ENCODE measurements at places on chromosomes 6 and 20. TPM values are rescaled to one million over a fixed set of nuclear protein-coding genes. Genes with fewer than 3 reads are reported as not detected.
A peak's percentile ranks its signal among the peaks of the same experiment; 100 is the strongest.

DNA sequence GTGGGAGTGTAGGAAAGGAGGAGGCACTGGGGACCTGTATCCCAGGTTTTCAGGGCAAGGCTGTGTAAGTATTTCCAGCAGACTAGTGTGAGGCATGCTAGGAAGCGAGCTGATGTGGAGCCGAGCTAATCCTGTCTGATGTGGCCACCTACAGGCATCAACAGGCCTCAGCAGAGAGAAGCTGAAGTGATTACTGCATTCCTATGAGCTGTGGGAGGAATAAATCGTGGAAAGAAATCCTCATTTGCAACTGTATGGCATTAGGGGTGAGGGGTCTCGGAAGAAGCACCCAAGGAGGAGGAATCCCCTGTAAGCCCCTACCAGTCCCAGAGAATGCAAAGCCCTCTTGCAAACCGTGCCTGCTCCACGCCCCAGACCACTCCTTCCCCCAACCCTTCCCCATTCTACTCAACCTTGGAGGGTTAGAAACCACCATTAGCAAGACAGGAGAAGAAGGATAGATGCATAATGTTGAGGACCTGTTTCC, 41.6 kb downstream of the C6orf15 start:
- H3K27ac ChIP-seq, result no peak overlapping the region
- peaks cover 2% of the 10 kb centered on the region for H3K27me3 ChIP-seq
- no peak overlapping the region for H3K4me3 ChIP-seq
- DNase-seq, result no peak
- no peaks in the 10 kb centered on the region for H3K36me3 ChIP-seq

The CCR6 gene
- total RNA-seq, result 4.0 TPM

DNA sequence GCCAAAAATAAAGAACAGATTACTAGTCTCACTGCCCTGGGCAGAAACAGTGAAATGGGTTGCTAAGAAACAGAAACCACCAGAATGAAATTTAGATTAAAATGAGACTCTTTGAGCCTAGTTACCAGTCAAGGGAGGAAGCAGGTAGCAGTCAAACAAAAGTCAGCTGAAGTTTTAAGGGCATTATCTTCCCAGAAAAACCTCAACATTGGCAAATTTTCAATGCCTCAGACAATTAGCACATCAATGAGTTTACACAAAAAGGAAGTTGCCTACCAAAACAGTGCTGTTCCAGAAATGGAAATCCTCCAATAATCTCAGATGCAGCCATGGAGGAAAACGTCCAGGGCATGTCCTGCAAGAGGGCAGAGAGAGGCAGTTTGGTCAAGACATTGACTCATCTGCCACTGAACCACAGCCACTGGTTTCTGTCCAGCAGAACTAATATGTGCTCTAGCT, 399.7 kb upstream of the ADGRB3 start:
- no peaks in the 10 kb centered on the region for H3K4me1 ChIP-seq
- no peaks in the 10 kb centered on the region for H3K36me3 ChIP-seq
- no peak for DNase-seq
- H3K4me3 ChIP-seq, result no peak overlapping the region

GRCh38 chr6:52643158-52643557, 27.8 kb upstream of the TMEM14A start:
- peaks cover 14% of the 10 kb centered on the region for H3K27me3 ChIP-seq
- H3K4me3 ChIP-seq, result no peak overlapping the region
- DNase-seq, result no peak
- H3K27ac ChIP-seq, result no peak overlapping the region
- H3K4me1 ChIP-seq, result peaks cover 10% of the 10 kb centered on the region
- H3K36me3 ChIP-seq, result no peaks in the 10 kb centered on the region

GRCh38 chr6:124254941-124255685, 451.4 kb downstream of the NKAIN2 start:
- H3K36me3 ChIP-seq, result no peaks in the 10 kb centered on the region
- no peak for DNase-seq
- H3K4me1 ChIP-seq, result no peaks in the 10 kb centered on the region

DNA sequence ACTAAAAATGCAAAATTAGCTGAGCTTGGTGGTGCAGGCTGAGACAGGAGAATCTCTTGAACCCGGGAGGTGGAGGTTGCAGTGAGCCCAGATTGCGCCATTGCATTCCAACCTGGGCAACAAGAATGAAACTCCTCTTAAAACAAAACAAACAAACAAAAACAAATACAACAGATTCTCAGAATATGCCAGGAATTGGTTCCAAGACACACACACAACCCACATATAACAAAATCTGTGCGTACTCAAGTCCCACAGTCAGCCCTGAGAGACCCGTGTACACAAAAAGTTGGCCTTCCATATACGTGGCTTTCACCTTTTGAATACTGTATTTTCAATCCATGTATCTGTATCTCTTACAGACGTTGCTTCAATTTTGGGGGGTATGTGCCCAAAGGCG, 98.9 kb upstream of the MARCKS start:
- H3K27me3 ChIP-seq, result no peaks in the 10 kb centered on the region
- no peak for DNase-seq
- no peak overlapping the region for H3K27ac ChIP-seq

The GPLD1 gene
- total RNA-seq, result 0.67 TPM

DNA sequence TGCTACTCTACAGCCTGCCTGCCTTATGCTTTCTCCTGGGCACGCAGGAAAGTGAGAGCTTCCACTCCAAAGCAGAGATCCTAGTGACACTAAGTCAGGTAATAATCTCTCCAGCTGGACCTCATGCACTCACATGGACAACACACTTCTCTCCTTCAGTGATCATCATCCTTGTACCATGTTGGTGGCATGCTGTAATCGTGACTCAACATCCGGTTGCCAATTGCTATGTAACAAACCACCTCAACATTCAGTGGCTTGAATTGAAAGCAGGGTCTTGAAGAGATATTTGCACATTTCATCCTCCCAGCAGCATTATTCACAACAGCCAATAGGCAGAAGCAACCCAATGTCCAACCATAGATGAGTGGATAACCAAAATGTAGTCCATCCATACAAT, 40.3 kb upstream of the PPP1R3G start:
- H3K27ac ChIP-seq, result no peak overlapping the region
- no peak overlapping the region for H3K4me3 ChIP-seq
- no peaks in the 10 kb centered on the region for H3K27me3 ChIP-seq
- no peak for DNase-seq
- H3K4me1 ChIP-seq, result no peaks in the 10 kb centered on the region

- peak overlapping the region; percentile 98 for H3K27ac ChIP-seq
- no peaks in the 10 kb centered on the region for H3K27me3 ChIP-seq
- H3K4me1 ChIP-seq, result peaks cover 89% of the 10 kb centered on the region
These were observed 140.3 kb downstream of the NFATC2 start for GRCh38 chr20:51402201-51402600.

The GPX5 gene
- total RNA-seq, result not detected

DNA sequence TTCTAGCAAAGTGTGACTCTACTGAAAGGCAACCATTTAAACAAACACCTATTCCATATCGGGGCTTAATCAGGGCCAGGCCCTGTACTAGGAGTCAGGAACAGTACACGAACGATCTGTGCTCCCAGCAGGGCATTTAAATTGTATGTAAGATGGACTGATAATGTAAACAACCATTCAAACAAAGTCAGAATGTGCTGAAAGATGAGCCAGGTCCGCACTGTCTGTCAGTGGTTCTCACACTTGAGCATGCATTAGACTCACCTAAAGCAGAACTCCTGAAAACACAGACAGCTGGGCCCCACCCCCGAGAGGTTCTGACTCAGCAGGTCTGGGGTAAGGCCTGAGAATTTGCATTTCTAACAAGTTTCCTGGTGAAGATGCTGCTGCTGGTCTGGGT, 81.6 kb downstream of the PXDC1 start:
- no peak for DNase-seq
- H3K27ac ChIP-seq, result no peak overlapping the region
- no peaks in the 10 kb centered on the region for H3K4me1 ChIP-seq
- peaks cover 2% of the 10 kb centered on the region for H3K27me3 ChIP-seq

DNA sequence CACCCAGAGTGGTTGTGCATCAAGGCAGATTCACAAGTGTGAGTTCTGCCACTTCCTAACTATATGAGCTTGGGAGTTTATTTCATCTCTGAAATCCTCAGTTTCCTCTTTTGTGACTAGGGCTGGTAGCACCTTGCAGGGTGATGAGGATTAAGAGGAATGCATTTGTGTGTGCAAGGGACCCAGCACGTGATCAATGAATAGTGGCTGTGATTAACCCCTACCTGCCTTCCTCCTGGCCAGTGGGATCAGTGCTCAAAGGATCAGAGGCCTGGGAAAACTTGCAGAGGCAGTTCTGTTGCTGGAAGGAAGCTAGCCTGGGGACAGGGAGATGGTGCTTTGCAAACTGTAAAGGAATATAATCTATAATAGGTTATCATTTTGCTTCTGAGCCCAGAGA, 7.3 kb downstream of the SDC4 start:
- no peak for DNase-seq
- H3K36me3 ChIP-seq, result peaks cover 6% of the 10 kb centered on the region
- H3K4me3 ChIP-seq, result no peak overlapping the region
- H3K27ac ChIP-seq, result no peak overlapping the region

The ADAT2 gene
- total RNA-seq, result 23.6 TPM

GRCh38 chr6:124029567-124029966, 225.9 kb downstream of the NKAIN2 start:
- H3K36me3 ChIP-seq, result no peaks in the 10 kb centered on the region
- no peak overlapping the region for H3K27ac ChIP-seq
- H3K4me3 ChIP-seq, result no peak overlapping the region

DNA sequence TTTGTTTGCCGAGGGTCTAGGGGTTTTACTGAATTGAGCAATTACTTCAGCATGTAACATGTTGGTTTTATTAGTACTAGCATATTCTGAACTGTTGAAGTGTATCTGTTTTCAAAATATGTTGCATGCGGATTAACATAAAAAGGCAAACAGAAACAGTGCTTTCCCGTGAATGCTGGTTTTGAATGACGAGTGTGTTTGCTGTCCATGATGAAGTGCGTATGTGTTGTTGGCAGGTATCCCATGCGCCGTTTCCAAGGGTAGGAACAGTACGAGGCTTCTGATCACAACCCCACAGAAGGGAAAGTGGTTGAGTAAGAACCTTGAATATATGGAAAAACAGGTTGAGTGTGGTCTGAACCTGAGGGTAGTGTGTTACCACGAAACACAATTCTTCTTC, 232.9 kb downstream of the SAMD5 start:
- no peak overlapping the region for H3K27ac ChIP-seq
- H3K36me3 ChIP-seq, result no peaks in the 10 kb centered on the region
- no peak for DNase-seq
- H3K4me1 ChIP-seq, result no peaks in the 10 kb centered on the region

DNA sequence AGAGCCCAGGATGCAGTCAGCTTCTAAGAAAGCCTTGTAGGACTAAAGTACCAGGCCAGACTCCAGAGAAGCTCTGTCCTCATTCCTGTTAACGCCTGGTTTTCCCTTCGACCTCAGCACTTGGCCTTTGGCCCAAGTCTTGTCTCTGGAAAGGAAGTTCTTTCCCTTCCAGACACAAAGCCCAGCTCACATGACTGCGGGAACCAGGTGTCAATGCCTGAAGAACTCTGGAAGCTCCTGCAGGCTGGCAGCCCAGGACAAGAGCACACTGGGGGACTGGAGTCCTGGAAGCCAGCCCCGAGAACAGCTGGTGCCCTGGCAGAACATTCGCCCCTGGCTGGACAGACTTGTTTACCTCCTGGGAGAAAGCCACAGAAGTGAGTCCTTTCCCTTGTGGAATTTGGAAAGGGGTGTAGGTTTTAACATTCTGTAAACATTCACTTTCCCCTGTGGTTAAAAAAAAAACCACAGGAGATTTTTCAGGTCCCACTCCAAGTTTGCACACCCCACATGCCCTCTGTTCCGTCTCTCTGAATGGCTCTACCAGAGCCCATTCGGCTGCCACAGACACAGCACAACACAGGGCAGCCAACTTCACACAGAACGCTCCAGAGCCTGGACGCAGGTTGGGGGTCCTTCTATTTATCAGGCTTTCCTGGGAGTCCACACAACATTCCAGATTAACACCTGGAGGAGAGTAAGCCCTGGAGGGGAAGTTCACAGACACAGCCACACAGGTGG, 18.1 kb downstream of the ACSS1 start:
- no peaks in the 10 kb centered on the region for H3K27me3 ChIP-seq
- DNase-seq, result no peak
- H3K27ac ChIP-seq, result no peak overlapping the region
- H3K4me3 ChIP-seq, result no peak overlapping the region

GRCh38 chr6:34243131-34243771, 5.6 kb downstream of the SMIM29 start:
- H3K4me3 ChIP-seq, result peak overlapping the region; percentile 34
- peaks cover 70% of the 10 kb centered on the region for H3K36me3 ChIP-seq
- peak; percentile 50 for DNase-seq

Data from activated CD4-positive, alpha-beta T cell treated with anti-CD3 and anti-CD28 coated beads for 36 hours (primary cell).